ENCODE measurements at places on chromosomes 12 and 14. TPM values are rescaled to one million over a fixed set of nuclear protein-coding genes. Genes with fewer than 3 reads are reported as not detected.
A peak's percentile ranks its signal among the peaks of the same experiment; 100 is the strongest.

GRCh38 chr14:93333631-93334103, 831 bp upstream of the BTBD7 start:
- DNase-seq, result no peak

- no peak for DNase-seq
These were observed 1.1 kb upstream of the PPP1R13B start for GRCh38 chr14:103848175-103849077.

Gene DAO
- total RNA-seq, result not detected

Gene WIF1
- 0.13 TPM for total RNA-seq

- no peak for DNase-seq
These were observed 17.7 kb upstream of the NEDD1 start for GRCh38 chr12:96889273-96889933.

DNA sequence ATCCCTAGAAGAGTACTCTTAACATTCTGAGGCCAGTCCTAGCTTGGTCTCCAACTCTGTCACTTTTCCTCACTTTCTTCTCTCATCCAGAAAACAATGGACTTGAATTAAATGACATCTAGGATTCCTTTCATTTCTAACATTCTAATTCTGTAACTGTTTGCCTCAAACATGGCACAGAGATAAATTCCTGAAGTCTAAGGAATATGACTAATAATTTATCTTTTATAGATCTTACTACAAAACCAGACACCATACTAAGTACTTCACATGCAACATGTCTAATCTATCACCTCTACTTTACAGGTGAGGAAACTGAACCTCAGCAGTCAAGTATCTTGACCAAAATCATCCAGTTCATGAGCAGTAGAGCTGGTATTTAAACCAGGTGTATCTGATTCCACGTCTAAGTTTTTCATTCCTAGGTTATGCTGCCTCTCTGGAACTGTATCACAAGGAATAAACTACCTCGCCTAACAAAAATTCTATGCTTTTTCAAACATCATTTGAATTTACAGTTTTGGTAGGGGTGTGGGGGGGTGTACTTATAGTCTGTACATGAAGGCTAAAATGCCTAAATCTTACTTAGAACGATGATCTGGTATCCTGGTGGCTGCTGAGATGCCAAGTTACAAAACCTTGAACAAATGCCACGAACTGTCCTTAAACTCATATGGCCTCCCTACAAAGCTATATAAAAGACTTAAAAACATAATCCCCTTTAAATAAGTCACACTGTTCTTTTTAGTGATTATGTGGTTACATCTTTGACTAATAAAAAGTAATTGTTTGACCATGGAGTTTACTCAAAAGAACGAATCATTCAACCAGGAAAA, 41.6 kb downstream of the ATXN2 start:
- no peak for DNase-seq

DNA sequence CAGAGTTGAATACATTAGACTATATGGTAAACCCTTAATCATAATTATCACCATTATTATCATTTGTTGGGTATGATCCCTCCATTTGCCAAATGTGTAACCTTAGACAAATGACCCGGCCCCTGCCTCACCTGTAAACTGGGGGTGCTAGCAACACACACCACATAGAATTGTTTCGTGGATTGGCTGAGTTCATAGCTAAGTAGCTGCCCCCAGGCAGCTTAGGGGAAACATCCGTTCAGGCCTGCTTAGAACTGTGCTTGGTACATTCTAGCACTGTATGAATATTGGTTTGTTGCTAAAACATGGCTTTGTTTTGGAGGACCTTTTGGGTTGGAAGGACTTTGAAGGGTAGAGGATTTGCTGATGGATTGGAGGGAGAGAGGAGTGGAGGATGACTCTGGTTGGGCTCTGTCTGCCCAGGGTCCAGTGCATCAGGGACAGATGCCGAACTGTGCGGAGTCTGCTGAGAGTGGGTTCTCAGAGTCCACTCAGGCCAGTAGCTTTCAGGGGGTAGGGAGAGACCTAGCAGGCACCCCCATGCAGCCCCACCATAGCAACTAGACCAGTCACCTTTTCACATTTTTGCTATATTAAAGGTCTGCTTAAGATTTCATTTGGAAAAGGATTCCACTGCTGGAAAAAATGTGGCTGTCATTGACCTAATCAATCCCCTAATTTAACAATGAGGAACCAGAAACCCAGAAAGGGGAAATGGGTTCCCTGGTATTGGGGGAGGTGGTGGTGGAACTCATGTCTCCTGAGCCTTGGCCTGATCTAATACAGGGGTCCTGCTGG, 2.2 kb downstream of the RIN3 start:
- no peak for DNase-seq

GRCh38 chr12:25958428-25959070, at the start of gene RASSF8:
Gene RASSF8, plus strand, starts transcription at chr12:25958682. Its CDS starts 96,662 bp downstream, at chr12:26055344.
- DNase-seq, result peak; percentile 83

- DNase-seq, result no peak
These were observed 25.7 kb upstream of the TC2N start for GRCh38 chr14:91893007-91893406.

DNA sequence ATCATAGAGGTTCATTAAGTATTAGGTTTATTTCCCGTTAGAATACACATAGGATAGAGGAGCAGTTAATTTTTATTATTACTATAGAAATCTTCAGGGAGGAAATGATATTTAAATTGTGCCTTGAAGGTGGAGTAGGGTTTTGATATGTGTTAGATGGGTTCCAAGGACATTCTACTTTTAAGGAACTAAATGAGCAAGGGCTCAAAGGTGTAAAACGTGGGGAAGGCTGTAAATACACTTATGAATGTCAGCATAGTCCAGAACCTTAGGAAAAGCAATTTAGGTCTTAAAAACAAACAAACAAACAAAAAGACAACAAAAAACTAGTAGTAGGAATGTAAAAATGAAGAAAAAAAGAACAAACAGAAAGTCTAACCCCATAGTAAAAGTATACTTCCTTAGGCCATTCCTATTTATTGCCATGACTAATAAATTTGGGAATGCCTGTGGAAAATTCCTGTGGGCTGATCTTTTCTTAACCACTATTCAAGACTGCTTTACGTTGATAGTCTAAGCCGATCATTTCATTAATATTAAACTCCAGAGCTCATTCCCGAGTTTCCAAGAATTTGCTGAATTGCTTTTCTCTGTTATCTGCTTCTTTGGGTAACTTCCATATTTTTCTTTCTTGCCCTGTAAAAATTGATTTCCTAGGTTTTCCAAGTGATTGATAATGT, 180.3 kb downstream of the RAD51B start:
- DNase-seq, result no peak

Gene EGLN3
- total RNA-seq, result 326 TPM

Gene ACOT4
- total RNA-seq, result 0.73 TPM

Gene CLEC2B
- total RNA-seq, result 6.7 TPM

GRCh38 chr12:49937639-49938300, 12.8 kb upstream of the AQP2 start:
- no peak for DNase-seq

Gene ST8SIA1
- total RNA-seq, result 1.5 TPM

- no peak for DNase-seq
These were observed 293.3 kb upstream of the TMPO start for GRCh38 chr12:98222135-98222534.

Gene NFATC4
- 13.3 TPM for total RNA-seq

DNA sequence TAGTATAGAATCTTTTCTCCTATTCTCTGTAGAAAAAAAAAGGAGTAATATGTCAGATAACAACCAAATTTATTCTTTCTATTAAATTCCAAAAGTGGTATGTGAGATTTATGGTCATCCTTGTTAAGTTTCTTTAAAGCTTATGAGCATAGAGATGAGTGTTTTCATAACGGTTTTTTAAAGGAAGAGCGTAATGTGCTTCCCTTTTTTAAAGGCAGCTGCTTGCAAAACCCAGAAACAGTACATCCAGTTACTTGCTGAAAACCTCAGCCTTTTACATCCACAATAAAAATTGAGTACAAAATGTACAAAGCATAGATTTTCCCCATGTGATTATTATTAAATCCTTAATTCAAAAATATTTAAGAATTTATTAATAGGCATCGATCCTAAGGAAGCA, 53.6 kb upstream of the CD163 start:
- DNase-seq, result no peak

- DNase-seq, result no peak
These were observed 126.5 kb downstream of the NCOR2 start for GRCh38 chr12:124440841-124441381.

Gene PPP1R3E
- total RNA-seq, result 6.2 TPM

DNA sequence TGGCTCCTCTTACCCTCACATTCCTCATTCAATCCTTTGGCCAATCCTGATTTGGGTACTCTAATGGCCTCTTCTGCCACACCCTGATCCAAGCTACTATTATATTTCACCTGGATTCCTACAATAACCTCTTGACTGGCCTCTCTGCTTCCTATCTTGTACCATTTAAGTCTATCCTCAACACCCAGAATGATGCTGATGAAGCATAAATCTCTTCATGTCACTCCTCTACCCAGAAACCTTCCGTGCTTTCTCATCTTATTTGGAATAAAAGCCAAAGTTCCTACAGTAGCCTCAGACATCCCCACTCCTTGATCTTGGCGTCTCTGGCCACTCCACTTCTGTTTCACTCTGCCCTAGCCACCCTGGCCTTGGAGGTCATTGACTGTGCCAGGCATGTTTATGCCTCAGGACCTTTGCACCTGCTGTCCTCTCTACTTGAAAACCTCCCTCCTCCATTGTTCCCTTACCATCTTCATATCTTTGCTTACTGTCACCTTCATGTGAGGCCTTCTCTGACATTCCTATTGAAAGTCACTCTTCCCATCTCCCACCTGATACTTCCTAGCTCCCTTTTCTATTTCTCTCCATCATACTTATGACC, 46.4 kb upstream of the NRXN3 start:
- DNase-seq, result no peak

GRCh38 chr12:106910202-106910601, 45.5 kb upstream of the TMEM263 start:
- DNase-seq, result no peak

DNA sequence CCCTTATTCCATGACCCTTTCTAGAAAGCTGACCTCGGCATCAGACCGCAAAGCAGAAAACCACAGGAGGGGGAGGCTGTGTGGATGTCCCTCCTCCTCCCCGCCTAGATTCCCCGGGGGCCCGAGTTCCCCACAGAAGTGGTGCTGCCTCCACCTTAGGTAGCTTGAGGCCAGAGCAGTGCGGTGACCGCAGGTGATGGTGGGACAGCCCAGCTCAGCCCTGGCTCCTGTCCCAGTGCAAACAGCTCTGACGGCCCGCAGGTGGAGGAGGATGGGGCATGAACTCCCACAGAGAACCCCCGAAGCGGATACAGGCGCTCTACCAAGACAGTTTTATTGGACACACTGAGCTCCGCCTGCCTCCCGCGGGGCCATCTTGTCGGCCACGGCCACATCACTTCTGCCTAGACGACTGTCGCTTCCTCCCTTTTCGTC, 19.5 kb downstream of the ARL6IP4 start:
- no peak for DNase-seq

DNA sequence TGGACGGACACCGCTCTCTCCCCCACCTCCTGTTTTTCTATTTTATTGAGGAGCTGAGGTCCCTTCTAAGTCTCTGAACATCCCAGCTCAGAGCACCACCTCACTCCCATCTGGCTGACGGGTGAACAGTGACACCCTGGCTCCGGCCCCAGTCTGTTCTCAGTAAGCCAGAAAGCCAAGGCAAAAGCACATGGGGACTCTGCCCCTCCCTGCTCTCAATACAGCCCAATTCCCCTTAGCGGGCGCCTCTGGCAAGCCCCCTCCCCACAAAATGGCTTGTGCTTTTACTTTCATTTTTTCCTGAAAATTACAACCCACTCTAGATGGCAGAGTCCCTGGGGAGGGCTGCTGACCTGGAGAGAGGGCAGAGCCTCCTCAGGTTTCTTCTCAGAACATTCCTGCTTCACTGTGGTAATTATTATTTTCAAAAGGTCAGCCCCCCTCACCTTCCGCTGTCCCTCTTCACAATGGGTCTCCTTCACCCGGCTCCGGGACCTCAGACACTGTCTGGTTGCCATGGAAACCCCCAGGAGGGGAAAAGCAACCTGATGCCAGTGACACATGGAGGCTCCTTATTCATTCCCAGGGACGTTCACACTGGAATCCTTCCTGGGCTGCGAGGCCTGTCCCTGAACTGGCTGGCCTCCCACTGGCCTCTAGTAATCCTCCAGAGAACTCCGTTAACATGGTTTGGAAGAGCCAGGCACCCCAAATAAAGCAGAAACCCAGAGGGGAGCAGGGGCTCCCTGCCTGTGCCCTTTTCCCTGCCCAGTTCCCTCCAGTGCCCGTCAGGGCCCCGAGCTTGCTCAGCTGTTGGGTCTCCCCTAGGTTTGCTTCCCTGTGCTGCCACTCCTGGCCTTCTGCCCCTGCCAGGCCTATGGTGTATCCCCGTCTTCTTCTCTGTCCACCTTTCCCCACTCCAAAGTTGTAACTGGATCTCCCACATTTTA, 15.9 kb downstream of the COL2A1 start:
- DNase-seq, result no peak

Gene EPS8
- total RNA-seq, result 21.2 TPM

GRCh38 chr14:75331471-75331870, 52.8 kb downstream of the FOS start:
- no peak for DNase-seq

DNA sequence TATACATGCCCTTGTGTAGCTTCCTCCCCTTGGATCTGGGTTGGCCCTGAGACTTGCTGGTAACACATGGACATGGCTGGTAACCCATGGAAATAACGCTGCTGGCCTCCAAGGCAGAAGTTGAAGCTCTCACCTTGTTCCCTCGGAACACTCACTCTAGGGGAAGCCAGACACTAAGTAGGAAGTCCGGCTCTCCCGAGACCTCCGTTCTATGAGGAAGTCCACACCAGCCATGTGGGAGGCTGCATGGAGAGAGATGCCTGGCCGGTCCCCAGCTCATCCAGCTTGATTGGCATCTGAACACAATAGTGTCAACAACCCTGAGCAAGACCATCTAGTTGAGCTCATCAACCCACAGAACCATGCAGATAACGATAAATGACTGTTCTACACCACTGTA, 39.7 kb upstream of the VRK1 start:
- DNase-seq, result no peak

Gene C1S
- 69.0 TPM for total RNA-seq

DNA sequence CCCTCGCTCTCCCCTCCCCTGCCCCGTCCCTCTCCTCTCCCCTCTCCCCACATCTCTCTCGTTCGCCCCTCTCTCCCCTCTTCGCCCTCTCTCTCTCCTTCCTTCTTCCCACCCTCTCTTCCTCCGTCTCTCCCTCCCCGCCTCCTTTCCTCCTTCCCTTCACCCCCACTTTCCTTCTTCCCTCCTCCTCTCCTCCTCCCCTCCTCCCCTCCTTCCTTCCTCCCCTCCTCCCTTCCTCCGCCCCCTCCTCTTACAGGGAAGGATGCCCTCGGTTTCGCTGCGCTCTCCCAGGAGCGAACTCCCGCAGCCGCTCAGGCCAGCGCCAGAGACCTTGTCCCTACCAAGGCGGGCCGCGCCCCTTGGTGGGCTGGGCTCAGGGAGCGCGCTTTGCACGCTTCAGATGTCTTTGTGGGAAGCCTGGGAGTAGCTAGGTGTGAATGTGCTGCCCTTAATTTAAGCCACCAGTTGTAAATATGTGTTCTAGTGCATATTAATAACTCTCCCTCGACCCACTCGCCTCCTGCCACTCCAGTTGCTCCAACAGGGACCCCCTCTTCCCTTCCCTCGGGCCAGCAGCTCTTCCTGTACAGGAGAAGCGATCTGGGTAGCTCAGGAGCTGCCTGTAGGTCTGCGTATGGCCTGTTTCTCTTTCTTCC, 13.3 kb upstream of the MAP3K9 start:
- no peak for DNase-seq

Gene MYRFL
- total RNA-seq, result 0.32 TPM
